ENCODE measurements at places on chromosomes 5 and 9.
A peak's percentile ranks its signal among the peaks of the same experiment; 100 is the strongest.

DNA sequence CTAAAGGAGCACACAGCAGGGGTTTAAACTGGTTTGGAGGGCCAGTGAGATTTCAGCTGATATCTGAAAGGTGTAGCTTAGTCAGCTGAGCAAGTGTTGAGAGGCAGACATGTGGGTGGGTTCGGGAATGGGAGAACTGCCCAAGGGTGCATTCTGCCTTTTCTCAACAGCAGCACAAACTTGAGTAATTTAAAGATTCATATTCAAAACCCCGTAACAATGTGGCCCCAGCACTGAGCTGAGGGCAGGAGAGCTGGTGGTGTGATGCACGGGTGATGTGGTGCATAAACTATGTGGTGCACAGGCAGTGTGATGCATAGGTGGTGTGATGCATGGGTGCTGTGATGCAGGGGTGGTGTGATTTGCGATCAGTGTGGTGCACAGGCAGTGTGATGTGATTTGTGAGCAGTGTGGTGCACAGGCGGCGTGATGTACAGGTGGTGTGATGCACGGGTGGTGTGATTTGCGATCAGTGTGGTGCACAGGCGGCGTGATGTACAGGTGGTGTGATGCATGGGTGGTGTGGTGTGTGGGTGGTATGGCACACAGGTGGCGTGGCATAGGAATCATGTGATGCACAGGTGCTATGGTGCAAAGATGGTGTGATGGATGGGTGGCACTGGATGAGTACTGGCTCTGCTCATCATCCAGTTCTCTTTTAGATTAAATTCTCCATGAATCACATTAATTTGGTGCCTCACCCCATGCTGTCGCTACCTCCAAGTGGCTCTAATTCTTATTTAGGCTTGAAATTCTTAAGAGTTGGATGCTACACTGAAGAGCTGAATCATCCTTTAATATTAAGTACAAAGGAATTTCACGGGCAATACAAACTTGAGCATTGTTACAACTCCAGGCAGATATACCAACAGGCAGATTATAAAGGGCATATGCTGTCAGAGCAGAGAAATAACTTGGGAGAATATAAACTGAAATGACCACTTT lies 53.6 kb downstream of the DAP start:
- peak; percentile 25 for DNase-seq

GRCh38 chr5:101102506-101102905 lies 199.4 kb upstream of the ST8SIA4 start:
- DNase-seq = no peak

- DNase-seq = no peak
Measured at GRCh38 chr9:114318416-114318815, 4.5 kb upstream of the ORM1 start.

- peak; percentile 72 for DNase-seq
Measured at GRCh38 chr5:134503088-134503936, 22.2 kb upstream of the JADE2 start.

GRCh38 chr9:85186218-85186585 lies 516.7 kb downstream of the NTRK2 start:
- no peak for DNase-seq

DNA sequence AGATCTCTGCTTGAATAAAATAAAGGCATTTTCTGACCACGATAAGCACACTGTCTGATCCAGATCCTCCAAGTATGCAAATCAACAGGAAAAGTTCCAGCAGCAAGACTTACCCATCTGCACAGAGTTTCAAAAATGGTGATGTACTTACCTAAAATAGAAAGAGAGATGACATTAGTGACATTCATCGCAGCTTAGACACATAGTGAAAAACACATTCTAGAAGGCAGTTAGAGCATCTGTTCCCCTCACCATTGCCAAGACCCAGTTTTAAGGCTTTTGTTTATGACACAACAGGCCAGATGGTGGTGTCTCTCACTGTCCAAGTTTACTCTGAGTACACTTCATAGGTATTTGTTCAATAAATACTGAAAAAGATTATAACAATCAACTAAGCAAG lies 207.7 kb downstream of the PDE4D start:
- DNase-seq = no peak

DNA sequence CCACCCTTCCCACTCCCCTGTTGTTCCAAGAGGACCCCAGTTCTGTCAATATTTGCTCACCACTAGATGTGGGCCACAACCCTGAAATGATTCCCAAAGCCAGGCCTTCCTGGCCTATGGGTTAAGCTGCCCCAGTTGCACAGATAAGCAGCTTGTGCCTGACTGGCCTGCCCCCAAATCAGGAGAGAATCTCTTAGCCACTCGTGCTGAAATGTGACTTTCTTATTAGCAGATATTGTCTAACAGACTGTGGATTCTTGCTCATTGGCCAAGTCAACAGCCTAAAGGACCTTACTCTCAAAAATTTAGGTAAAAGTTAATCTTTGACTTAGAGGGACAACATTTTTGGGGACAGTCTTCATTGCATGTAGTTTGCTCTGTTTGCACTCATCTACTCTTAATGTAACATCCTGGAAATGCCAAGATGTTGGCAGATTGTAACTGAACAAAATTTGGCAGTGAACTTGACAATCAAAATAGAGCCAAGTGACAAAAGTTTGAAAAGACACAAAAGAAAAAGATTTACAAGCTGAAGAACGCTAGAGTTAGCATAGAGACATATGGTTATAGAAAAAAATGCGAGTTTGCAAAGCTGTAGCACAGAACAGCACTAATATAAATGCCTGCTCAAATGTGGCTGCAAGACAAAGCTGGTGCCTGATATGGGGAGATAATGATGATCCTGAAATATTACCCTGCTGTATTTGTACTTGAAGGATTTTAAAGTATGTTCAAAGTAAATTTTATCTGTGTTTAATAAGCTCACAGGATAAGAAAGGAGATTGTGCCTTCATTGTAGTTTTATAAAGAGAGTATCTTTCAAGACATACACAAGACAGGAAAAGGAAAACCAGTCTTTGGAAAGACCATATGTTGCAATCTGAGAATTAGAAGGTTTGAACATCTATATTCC lies 29.0 kb upstream of the FSD1L start:
- DNase-seq = no peak

GRCh38 chr9:84169240-84169639 lies 171.3 kb downstream of the SLC28A3 start:
- DNase-seq = no peak

DNA sequence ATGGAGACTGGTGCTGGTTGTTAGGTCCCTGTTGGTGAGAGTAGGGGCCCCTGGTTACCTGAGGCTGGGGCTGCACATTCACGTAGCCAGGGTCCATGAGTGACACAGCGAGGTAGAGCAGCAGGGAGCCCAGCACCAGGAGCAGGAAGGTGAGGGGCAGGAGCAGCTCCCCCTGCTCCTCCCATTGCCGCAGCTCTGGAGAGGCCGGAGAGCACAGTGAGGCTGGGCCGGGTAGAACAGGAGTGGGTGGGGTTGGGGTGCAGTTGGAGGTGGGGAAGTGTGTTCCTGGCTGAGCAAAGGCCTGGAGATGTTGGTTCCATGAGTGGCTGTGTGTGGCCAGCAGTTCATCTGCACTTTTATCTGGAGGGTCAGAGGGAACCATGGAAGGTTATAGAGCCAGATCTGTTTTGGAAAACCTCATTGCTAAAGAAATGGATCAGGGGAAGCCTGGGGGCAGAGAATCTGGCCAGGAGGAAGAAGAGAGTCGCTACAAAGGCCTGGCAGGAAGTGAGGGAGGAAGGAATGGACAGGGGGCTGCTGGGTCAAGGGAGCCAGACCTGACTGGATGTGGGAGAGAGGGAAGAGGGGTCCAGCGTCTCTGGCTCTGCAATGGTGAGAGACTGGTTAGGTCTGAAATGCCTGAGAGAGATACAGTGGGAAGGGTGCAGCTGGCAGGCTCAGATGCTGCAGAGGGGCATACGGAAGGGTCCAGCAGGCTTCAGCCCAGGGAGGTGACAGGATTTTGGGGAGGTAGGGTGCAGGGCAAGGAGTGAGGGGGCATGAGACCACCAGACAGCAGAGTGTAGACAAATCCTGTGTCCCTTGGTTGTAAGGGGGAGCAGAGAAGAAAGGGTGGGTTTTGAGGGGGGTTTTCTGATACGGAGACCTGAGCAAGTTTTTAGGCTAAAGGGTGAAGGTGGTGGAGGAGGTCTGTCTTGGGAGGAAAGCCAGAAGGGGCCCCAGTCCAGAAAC lies 1.3 kb downstream of the ZDHHC12 start:
- DNase-seq = no peak

GRCh38 chr5:17670353-17670752 lies 36.1 kb downstream of the TAF11L14 start:
- no peak for DNase-seq

GRCh38 chr9:133058550-133059320 lies 3.0 kb upstream of the CEL start:
- no peak for DNase-seq

DNA sequence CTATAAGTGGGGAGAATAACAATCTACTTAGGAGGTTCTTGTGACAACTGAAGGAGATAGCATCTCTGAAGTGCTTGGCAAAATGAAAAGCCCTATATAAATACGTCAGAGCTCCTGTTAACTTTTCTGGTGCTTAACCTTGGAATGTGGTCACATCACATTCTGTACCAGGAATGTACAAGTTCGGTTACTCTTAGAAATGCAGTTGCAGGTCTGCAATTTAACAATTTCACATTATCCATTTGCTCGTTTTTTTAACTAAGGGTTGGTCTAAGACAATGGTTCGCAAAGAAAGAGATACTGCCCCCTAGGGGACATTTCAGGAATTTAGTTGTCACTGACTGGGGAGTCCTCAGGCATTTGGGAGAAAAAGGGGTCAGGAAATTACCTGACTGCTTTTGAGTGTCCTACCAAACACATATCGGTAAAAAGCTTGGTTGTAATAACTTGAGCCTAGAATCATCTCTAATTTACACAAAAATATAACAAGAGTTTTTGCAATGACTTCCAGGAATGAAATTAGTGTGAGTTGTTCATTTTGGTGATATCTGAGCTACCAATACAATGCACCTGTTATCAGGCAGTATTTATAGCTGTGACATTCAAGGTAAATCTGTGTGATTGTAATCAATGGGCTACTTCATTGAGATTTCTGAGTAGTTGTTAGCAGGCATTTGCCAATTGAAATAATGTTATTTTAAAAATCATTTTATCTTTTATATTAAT lies 5.4 kb upstream of the HBEGF start:
- DNase-seq = no peak

DNA sequence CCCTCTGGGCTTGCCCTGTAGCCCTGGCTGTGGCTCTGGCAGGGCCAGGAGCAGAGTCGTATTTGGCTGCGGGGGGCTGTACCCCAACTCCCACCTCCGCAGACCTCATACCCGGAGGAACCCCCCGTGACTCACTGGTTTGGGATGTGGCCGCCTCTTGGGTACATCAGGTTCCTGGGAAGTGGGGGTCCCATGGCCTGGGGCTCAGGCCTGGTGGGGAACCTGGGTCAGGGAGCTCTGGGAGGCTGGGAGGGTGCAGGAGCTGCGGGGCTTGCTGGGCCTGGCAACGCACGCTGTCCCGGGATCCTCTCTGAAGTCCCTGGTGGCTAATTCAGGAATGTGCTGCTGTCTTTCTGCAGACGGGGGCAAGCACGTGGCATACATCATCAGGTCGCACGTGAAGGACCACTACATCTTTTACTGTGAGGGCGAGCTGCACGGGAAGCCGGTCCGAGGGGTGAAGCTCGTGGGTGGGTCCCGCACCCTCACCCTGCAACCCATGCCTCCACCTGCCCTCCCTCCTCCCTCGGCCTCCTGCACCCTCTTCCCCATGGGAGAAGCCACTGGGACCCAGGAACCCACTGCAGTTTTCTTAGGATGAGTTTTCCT lies 2.4 kb downstream of the LCN1 start:
- no peak for DNase-seq

DNA sequence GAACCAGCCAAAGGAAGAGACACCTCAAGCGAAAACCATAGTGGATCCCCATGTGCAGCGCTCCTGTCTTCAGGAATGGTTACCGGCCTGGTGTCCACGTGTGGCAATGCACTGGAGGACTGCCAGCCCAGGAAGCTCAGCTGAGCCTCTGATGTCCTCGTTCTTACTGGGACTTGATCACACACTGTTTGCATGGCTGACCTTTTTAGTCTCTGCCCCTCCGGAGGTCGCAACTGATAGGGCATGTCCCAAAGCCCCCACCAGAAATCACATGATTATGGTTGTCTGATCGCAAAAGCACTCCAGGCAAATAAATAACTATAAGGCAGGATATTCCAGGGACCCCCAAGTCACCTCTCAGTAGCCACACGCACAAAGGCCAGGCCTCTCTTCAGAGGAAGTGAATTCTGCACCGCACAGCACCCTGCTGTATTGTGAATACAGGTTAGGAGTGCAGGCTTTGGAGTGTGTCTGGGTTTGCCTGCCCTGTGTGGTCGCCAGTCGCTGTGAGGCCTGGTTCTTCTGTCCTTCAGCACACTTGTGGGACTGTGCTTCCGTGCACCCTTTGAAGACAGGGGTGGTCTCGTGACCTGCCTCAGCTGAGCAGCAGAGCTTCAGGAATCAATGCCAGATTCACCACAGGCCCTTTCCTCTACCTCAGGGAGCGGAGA lies 13.4 kb upstream of the HABP4 start:
- no peak for DNase-seq

DNA sequence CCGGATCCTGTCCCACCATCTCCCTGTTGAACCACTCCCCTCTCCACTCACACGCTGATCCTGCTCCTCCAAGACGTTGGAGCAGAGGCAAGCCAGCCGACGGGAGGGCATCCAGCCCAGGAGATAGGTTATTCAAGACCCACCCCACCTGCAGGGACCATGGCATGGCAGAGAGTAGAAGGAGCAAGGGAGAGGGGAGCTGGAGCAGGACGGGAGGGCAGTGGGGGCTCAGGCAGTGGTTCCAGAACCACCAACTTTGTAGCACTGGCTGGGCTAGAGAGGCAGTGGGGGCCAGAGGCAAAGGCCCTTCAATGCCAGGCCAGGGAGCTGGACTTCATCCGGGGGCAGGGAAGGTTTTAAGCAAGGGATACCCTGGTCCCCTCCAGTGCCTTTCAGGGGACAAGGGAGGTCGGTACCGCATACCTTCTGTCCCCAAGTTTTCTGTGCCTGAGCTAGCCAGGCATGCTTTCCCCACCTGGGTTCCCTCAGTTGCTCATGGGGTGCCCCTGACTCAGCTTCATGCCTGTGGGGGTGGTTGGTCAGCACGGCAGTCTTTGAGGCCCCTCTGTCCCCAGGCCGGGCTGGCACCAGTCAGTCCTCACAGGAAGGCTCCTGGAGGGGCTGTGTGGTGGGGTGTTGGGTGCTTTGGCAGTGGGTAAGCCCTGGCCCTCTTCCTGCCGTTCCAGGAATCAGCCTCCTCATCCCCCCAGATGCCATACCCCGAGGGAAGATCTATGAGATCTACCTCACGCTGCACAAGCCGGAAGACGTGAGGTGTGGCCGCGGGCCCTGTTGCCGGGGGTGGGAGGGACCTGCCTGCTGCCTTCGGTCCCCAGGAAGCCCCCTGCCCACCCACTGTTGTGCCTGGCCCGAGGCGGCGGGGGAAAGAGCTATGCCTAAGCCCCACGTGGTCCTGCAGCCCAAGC lies 22.4 kb downstream of the HK3 start:
- no peak for DNase-seq
